DND-41 (cell line): ENCODE measurements at places on chromosomes 6 and 20.
A peak's percentile ranks its signal among the peaks of the same experiment; 100 is the strongest.

- H3K27ac ChIP-seq = no peak overlapping the region
- DNase-seq = no peak
- H3K4me3 ChIP-seq = no peak overlapping the region
- no peaks in the 10 kb centered on the region for H3K27me3 ChIP-seq
These were observed 66.6 kb upstream of the CCN6 start for GRCh38 chr6:111987295-111987694.

DNA sequence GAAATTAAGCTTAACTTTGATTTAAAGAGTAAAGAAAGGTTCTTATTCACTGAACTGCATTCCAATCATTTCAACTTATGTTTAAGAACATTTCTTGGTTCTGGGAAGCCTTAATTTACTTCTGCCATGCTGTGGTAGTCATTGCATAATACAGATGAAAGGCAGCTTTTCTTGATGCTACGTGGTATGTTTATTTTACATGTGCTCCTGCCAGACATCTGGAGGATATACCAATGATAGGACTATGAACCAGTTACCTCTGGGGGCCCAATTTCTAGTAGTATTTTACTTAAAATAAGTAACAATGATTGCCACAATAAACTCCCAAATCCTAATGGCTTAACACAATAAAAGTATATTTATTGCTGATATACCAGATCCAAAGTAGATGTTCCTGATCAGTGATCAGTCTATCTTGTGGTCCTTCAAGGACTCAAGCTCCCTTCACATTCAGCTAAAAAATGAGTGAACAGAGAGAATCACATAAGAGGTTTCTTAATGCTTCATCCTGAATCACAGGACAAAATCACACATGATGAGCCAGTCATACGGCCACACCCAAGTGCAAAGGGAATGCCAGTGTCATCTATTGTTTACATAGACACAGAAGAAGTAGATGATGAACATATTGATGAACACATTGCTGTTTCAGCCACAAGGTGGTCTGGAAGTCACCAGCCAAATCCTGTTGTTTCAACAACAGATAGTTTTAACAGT is 56.5 kb upstream of the CCN2 start:
- H3K4me3 ChIP-seq = no peak overlapping the region
- no peaks in the 10 kb centered on the region for H3K27me3 ChIP-seq
- no peak overlapping the region for H3K27ac ChIP-seq
- no peak for DNase-seq
- no peaks in the 10 kb centered on the region for H3K36me3 ChIP-seq
- no peaks in the 10 kb centered on the region for H3K4me1 ChIP-seq

DNA sequence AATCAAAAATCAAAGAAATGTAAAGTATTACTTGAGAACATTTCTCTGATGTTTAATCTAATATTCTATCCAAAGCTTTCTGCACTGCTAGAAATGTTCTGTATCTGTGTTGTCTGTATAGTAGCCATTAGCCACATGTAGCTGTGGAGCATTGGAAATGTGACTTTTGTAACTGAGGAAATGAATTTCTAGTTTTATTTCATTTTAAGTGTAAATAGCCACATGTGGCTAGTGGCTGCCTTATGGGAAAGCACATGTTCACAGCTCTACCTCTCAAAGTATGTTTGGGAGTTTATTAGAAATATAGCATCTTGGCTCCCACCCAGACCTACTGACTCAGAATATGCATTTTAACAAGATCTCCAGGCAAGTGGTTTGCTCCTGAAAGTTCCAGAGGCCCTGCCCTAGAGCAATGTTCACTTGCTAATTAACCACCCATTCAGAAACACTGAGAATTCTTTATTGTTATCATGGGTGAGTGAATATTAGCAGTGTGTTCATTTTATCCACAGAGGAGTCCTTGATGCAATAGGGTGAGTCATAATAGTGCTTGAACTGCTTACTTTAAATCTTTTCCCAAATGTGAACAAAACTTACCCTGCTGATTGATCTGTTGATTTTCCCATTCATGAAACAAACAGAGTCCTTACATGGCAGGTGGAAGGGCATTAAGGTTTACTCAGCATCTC is 282.7 kb downstream of the PLCB1 start:
- H3K27me3 ChIP-seq = no peaks in the 10 kb centered on the region
- no peaks in the 10 kb centered on the region for H3K36me3 ChIP-seq
- H3K27ac ChIP-seq = no peak overlapping the region
- no peak for DNase-seq

DNA sequence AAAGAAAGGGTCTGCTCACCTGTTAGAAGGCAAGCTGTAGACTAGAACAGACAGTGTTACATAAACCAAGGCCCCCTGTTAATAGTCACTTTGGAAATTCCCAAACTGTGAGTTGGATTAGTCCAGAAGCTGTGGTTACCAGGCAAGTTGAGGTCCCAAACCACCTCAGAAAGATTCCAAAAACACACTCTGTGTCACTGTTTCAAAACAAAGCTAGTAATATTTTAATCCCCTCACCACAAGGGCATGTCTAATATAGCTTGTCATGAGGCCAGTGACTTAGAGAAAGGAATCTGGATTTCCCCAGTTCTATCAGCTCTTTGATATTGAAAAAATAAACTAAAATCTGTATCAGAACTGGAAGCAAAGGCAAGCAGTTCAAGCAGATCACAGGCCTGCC is 244.6 kb downstream of the HAO1 start:
- H3K36me3 ChIP-seq = no peaks in the 10 kb centered on the region
- no peak for DNase-seq
- H3K4me3 ChIP-seq = no peak overlapping the region
- peaks cover 2% of the 10 kb centered on the region for H3K27me3 ChIP-seq

DNA sequence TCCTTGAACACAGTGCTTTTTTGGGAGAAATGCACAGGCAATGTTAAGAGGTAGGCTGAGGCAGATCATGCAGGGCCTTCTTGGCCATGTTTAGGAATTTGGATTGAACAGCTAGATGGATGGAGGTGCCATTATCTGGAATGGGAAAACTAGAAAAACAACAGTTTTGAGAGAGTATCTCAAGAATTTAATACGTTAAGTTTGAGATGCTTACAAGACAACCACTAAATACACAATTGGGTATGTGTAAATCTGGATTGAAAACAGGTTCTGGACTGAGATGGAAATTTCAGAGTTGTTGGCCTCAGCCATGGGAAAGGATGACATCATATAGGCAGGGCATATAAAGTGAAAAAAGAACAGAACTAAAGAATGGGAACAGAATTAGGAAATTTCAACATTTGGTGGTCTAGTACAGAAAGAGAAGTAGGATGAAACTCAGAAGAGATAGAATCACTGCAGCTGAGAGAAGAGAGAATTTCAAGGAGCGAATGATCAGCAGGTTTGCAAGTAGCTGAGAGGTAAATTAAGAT is 37.1 kb downstream of the NCOA7 start:
- H3K4me3 ChIP-seq = no peak overlapping the region
- DNase-seq = no peak
- H3K36me3 ChIP-seq = no peaks in the 10 kb centered on the region
- H3K27me3 ChIP-seq = no peaks in the 10 kb centered on the region
- H3K4me1 ChIP-seq = no peaks in the 10 kb centered on the region

DNA sequence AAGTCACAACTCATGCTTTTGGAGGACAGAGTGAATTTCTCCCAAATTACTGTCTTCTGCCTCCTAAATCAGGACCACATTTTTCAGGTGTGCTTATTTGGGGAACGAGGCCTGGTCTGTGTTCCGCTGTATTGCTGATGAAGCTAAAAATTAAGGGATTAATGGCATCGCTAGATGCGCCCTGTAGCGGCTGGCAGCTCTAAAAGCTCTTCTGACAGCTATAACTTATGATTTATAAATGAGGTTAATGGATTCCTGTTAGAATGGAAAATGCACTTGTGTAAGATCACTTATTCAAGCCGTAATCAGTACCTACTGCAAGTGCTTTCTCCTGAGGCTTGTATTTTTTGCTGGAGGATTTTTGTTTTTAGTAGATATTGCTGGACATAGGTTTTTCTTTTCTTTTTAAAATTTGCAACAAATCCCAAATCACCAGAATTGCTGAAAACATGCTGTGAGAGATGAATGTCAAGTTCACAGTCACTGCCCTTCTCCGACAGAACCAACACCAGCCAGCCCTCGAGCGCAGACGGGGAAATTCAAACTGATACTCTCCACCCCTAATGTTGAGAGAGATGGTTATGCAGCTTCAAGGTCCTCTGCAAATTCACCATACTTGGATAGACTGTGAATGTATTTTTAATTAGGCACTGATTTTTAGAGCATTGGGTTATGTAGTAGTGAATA is 49.1 kb downstream of the AKAP12 start:
- DNase-seq = no peak
- H3K4me1 ChIP-seq = peaks cover 25% of the 10 kb centered on the region
- H3K36me3 ChIP-seq = no peaks in the 10 kb centered on the region
- H3K27me3 ChIP-seq = peaks cover 6% of the 10 kb centered on the region
- no peak overlapping the region for H3K4me3 ChIP-seq
- no peak overlapping the region for H3K27ac ChIP-seq

- H3K27me3 ChIP-seq = no peaks in the 10 kb centered on the region
- H3K4me1 ChIP-seq = no peaks in the 10 kb centered on the region
- no peak overlapping the region for H3K27ac ChIP-seq
- no peak for DNase-seq
- no peaks in the 10 kb centered on the region for H3K36me3 ChIP-seq
These were observed 169.2 kb downstream of the OR2B2 start for GRCh38 chr6:27742833-27743573.

- no peak overlapping the region for H3K27ac ChIP-seq
- DNase-seq = no peak
- H3K27me3 ChIP-seq = no peaks in the 10 kb centered on the region
- H3K4me1 ChIP-seq = no peaks in the 10 kb centered on the region
These were observed 59.5 kb upstream of the AGPAT4 start for GRCh38 chr6:161333410-161333809.

- no peak overlapping the region for H3K27ac ChIP-seq
- H3K4me1 ChIP-seq = no peaks in the 10 kb centered on the region
- H3K36me3 ChIP-seq = no peaks in the 10 kb centered on the region
These were observed 26.2 kb downstream of the TNXB start for GRCh38 chr6:32082935-32083334.

GRCh38 chr6:29627755-29628418 is 5.1 kb downstream of the GABBR1 start:
- no peaks in the 10 kb centered on the region for H3K27me3 ChIP-seq
- peaks cover 8% of the 10 kb centered on the region; the same call in 1 of the 2 replicates for H3K36me3 ChIP-seq
- H3K4me3 ChIP-seq = peak overlapping the region; percentile 56
- peaks cover 41% of the 10 kb centered on the region for H3K4me1 ChIP-seq
- DNase-seq = peak; percentile 84

GRCh38 chr6:131251590-131252199 is 116.4 kb downstream of the AKAP7 start:
- peaks cover 22% of the 10 kb centered on the region; the same call in 1 of the 2 replicates for H3K4me1 ChIP-seq
- H3K27ac ChIP-seq = no peak overlapping the region
- H3K4me3 ChIP-seq = no peak overlapping the region
- no peak for DNase-seq

DNA sequence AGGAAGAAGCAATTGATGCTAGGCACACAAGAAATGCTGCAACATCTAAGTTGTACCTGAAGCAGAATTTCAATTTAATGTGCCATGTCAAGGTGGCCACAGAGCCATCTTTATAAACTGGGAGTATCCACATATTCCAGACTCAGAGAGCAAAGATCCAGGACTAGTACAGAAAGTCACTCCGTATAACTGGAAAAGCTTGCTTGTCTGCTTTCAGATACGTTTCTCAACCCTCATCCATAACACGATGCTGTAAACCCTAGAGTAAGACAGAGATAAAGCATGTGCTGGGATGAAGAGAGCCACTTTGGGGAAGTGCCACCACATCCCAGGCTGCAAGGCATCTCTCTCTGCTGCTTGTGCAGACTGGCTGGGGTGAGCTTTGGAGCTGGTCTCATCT is 134.7 kb downstream of the PACRG start:
- no peaks in the 10 kb centered on the region for H3K27me3 ChIP-seq
- H3K36me3 ChIP-seq = no peaks in the 10 kb centered on the region
- no peak overlapping the region for H3K27ac ChIP-seq
- no peak overlapping the region for H3K4me3 ChIP-seq
- H3K4me1 ChIP-seq = no peaks in the 10 kb centered on the region
- DNase-seq = no peak

DNA sequence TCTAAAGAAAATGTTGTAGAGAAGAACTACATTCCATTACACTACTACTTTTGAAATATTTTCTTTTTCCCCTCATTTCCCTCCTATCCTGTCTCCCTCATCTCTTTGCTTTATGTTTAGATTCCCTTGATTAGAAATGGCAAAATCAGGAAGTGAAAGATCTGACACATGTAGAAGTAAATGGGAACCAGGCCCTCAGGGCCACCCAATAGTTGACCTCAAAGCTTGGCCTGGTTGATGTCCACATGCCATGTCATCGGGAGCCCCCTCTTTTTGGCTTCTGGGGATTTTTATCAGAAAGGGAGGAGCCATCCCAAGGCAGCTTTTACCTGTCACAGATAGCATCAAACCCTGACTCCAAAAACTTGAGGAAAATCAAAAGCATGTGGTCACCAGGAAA is 168.3 kb upstream of the ECI2 start:
- no peak overlapping the region for H3K4me3 ChIP-seq

DNA sequence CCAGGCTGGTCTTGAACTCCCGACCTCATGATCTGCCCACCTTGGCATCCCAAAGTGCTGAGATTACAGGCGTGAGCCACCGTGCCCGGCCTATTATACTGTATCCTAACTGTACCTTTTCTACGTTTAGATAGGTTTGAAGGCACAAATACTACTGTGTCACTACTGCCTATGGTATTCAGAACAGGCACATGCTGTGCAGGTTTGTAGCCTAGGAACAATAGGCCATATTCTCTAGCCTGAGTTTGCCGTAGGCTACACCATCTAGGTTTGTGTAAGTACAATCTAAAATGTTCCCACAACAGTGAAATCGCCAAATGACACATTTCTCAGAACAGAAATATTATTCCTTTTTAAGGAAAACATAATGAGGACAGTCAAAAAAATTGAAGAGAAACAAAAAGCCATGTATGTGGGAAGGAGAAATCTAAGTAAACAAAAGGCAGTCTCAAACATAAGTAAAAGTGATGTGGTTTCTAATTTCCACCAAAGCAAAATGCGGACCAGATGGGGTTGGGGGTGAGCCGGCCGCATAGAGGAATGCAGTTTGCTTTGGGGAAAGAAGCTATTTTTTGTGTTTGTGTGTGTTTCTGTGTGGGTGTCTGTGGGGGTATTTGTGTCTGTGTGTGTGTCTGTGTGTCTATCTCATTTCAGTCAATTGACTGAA is 192.6 kb upstream of the SALL4 start:
- no peak overlapping the region for H3K27ac ChIP-seq
- no peak overlapping the region for H3K4me3 ChIP-seq

- no peak for DNase-seq
- H3K4me1 ChIP-seq = peaks cover 25% of the 10 kb centered on the region
- peaks cover 40% of the 10 kb centered on the region for H3K36me3 ChIP-seq
- H3K27ac ChIP-seq = peak overlapping the region; percentile 97
These were observed 607 bp downstream of the LYRM2 start for GRCh38 chr6:89637960-89638319.

DNA sequence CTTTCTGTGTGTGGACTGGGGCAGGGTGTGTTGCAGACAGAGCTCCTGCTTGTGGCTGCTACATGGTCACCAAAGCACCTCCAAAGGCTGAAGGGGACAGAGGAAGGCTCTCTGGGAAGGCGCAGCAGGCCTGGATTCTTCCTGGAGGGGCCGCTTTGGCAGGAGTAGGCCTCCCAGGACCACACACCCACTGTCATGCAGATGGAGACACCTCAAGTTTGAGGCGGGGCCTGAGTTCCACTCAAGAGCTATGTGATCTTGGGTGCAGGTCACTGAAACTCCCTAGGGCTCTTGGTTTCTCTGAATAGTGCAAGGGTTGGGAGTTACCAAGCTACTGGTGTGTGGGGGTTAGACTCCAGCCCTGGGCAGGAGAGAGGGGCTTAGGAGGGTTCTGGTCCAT is 27.9 kb downstream of the EFCAB8 start:
- DNase-seq = no peak
- no peaks in the 10 kb centered on the region for H3K27me3 ChIP-seq
- H3K36me3 ChIP-seq = no peaks in the 10 kb centered on the region
- H3K27ac ChIP-seq = no peak overlapping the region
- H3K4me1 ChIP-seq = no peaks in the 10 kb centered on the region
